Eye (tissue), 1 donor: ENCODE measurements at places on chromosomes 6 and 20.

DNA sequence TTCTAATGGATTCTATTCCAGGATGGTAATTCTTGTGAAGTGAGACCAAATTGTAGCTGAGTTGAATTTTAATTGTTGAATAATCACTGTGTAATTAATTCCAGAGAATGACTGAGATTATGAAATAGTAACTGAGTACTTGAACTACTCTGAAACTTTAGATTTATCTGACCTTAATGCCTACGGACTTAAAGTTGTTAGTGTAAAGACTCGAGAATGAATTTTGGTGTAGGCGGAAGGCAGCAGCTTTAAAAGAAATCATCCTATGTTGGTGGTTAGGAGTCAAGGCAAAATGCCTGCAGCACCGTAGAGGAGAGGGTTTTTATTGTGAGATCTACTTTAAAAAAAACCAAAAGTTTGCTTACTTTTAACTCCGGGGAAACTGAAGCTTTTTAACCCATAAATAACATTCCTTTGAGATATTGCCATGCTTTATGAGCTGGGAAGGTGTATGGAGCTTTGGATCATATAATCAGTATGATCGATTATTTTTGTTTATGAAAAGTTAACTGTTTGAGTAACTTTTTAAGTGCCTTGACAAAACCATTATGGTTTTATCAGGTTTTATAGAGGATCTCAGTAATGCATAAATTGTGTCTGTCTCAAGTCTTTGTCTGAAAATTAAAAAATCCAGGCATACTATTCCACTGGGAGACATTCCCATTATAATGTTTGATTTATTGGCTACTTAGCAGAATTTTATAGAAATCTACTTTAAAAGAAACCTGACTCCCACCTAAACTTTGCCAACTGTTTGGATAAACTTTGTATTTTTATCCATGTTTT, 46.1 kb downstream of the MYO6 start:
- no peak for DNase-seq

GRCh38 chr20:61535091-61535490, 283.0 kb downstream of the CDH4 start:
- DNase-seq: no peak

- DNase-seq: no peak
These were observed 31.2 kb upstream of the RIPK1 start for GRCh38 chr6:3036861-3037637.

GRCh38 chr6:163021054-163021453, 293.3 kb downstream of the PACRG start:
- no peak for DNase-seq

DNA sequence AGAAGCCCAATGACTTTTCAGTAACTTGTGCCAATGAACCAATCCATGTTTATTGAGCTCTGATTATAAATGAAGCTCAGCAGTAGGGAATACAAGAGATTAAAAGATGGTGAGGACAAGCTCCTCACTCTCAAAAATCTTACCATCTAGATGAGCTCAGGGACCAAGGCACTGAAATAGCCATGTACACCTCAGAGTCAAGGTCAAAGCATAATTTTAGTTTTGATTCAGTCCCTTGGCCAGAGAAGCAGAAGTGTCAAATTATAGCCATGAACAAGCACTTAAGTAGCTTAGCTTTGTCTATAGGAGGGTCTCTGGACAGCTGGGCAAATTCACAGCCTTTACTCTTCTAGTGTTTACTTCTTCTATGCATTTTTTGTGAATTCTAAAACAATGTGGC, 131.0 kb upstream of the DTNBP1 start:
- no peak for DNase-seq

- no peak for DNase-seq
These were observed 20.2 kb downstream of the RNF8 start for GRCh38 chr6:37373822-37374471.

DNA sequence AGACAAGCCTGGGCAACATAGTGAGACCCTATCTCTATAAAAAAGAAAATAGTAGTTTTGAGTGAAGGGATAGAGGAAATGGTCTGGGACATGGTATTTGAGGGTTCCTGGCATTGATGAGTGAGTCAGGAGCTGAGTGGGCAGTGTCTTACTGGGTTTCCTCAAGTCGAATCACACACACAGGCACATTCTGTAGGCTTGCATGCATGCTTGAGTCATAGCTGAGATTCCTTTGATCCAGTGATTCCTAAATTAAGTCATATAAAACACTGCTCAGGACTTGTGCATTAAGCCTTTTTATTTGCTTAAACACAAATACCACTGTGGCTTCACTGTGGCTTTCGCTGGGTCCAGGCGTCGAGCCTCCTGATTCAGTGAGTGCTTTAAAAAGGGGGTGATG, 71.8 kb upstream of the TMEM181 start:
- DNase-seq: peak; percentile 2

- no peak for DNase-seq
These were observed 683.1 kb downstream of the DOK5 start for GRCh38 chr20:55158446-55158845.

DNA sequence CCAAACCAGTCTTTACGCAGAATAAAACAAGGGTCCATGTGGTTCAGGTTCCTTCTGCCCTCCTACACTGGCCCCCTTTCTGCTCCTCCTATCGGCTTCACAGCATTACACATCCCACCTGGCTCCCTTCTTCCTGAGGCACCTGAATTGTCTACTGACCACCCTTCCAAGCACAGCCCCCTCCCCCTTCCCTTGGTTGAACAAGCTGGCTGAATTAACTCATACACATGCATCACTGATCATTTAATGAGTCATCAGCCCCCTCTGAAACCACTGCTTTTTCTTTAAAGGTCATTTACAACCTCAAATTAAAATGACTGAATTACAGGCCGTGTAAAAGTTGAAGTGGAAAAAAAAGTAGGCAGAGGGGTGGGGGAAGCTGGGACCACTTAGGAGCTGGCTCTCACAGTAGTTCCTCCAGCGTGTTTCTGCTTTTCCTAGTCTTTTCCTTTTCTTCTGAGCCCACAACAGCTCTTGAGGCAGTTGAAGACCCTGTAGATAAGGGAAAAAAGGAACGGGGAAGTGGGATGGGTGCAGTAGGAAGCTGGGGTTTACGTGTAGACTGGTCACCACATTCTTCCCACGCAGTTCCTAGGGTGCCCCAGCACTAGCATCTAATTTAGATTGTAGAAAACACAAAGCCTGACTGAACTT, 67.6 kb downstream of the FYN start:
- peak; percentile 73 for DNase-seq
